RCC 7860 (cell line): ENCODE measurements at places on chromosomes 3 and 15.
A peak's percentile ranks its signal among the peaks of the same experiment; 100 is the strongest.

- DNase-seq: no peak
Measured at GRCh38 chr3:16596352-16597032, 8.7 kb downstream of the DAZL start.

GRCh38 chr3:37627951-37628620 lies 233.6 kb upstream of the CTDSPL start:
- DNase-seq: no peak

- no peak for DNase-seq
Measured at GRCh38 chr3:79018265-79018664, 749.5 kb downstream of the ROBO1 start.

- peak; percentile 47 for DNase-seq
Measured at GRCh38 chr3:58568572-58569286, 8.5 kb downstream of the FAM107A start.

DNA sequence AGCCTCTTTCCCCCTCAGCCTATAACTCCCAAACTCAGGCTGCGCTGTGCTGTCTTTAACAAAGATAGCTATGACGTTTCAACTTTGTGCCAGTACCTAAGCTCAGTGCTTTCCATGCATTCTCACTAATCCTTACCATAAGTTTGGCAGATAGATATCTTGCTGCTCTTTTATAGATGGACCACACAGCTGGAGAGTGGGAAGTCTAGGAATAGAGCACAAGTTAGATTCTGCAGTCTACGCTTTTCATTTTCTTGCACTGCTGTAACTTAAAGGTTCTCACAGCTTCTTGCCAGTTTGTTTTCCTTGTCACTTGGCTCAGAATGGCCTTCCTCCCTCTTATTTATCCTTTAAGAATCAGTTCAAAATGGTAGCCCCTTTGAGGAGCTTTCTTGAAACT lies 468.8 kb downstream of the CNTN4 start:
- no peak for DNase-seq

DNA sequence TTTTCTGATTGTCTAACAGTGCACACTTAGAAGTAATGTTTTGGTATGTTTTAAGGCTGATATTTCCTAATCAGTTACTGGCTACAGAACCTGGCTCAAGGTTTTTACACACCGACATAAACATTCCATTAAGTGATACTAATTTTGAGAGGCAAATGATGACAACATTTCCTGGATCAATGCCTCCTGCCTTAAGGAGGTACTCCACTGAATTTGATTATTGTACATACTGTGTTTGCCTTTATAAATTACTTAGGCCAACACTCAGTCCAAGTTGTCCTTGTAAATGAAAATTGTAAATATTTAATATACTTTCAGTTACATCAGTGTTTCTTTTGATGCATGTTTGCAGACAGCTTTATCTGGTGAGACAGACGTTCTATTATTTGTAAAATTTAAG lies 24.2 kb upstream of the LXN start:
- DNase-seq: no peak

GRCh38 chr15:79957741-79958140 lies 13.3 kb downstream of the BCL2A1 start:
- no peak for DNase-seq

- DNase-seq: no peak
Measured at GRCh38 chr3:140823106-140823505, 118.5 kb upstream of the SLC25A36 start.

DNA sequence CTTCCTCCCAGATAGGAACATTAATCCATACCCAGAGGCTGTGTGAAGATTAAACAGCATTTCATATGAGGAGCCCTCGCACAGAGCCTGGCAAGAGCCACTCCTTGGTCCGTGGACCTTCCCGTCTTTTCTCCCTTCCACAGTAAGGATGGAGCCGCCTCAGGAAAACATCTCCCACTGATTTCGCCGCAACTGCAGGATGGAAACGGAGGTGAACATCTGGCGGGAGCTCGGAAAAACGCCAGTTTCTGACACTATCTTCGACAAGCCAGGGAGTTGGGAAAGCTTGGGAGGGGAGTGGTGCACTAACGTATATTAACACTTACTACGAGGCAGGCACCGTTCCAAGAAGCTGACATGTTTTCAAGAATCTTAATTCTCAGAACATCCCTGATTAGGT lies 157.9 kb downstream of the XXYLT1 start:
- DNase-seq: no peak

DNA sequence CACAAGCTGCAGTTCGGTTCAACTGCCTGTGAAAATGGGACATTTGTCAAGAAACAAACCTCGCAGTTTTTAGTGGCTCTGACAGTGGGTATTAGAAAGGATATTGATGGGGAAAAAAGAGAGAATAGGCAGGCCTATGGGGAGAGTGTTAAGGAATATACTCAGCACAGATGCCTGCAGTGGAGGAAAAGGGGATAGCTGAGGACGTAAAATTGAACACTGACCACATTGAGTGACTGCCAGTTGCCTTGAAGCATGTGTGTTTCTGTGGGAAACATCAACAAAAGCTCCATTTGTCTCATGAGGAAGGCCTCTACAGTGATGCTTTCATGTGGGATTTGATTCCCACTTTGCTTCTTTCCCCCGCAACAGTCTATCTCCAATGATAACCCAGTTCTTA lies 1042.1 kb downstream of the TUSC7 start:
- no peak for DNase-seq

- no peak for DNase-seq
Measured at GRCh38 chr15:31400222-31400927, 73.7 kb downstream of the KLF13 start.

DNA sequence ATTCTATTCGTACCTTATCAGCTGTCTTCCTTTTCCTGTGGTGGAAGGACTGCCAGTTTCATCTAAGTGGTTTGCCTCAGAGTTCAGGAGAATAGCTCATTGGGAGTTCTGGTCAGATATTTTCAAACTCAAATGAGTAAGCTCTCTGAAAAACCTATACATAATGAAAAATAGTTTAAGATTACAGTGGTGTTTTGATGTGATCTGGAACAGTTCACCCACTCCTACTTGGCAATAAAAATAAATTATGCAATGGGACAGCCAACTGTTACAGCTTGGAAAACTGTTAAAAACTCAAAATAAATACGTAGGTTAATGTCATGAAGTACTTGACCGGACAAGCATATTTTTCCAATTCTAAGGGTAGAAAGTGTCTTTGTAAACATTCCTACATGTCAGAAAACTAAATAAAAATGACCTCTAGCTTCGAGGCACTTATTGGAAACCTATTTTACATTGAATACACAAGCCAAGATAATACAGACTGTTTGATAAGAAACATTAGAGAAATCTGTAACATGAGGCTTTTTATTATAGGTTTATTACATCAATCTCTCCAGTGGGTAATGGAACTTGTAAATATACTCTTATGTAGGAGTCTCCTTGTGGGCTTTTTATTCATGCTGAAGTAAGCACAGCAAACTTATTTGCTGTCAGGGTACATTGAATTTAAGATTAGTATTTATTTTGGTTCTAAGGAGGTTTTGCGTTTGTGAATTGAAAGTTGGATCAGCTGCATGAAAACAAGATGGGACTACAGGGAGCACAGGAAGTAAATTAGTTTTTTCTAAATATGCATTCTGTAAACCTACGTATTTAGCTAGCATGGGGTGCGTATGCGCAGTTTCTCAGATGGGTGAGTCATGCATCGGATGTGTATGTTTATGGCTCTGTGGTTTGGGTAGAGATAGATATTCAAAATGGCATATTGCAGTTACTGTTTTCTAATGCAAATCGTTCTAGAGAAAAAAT lies 453.1 kb downstream of the IL5RA start:
- no peak for DNase-seq

DNA sequence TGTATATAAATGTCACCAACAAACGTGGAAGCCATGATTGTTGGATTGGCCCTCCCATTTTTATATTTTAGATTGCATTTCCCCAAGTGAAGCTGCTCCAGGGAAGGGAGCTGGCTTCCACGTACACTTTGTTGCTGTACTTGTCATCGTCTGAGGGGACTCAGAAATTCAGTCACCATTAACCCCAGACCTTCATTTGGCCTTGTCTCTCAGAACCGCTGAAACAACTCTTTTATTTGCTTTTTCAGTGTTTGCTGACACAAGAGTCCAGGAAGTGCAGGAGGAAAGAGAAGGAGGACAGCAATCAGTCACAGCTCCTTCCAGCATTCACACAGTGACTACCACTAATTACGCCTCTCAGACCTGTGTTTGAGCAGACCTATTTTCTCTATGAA lies 276.5 kb downstream of the TBL1XR1 start:
- no peak for DNase-seq

- no peak for DNase-seq
Measured at GRCh38 chr3:132854856-132855535, 132.8 kb upstream of the NPHP3 start.

DNA sequence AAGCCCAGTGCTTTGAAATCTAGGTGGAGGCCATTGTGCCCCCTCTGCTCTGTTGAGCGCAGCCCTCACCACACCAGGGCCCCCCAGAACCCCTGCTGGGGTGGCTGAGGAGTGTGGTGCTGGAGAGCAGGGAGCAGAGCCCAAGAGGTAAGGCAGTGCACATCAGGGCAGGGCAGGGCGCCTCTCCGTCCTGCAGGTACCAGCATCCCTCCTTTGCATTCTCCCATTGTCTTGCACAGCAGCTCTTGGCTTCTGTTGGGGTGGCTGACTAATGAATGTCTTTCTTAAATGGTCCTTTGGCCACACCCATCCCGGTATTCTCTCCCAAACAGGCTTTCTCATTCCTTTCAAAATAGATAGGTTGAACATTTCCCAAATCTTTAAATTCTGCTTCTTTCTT lies 41.4 kb upstream of the GABRG3 start:
- no peak for DNase-seq

- DNase-seq: no peak
Measured at GRCh38 chr15:84834969-84835368, 17.8 kb downstream of the ALPK3 start.

GRCh38 chr3:29643034-29643425 lies 362.2 kb downstream of the RBMS3 start:
- no peak for DNase-seq

GRCh38 chr3:149547413-149547812 lies 72.9 kb downstream of the TM4SF4 start:
- no peak for DNase-seq

- DNase-seq: no peak
Measured at GRCh38 chr3:188516515-188516914, 362.6 kb downstream of the LPP start.

GRCh38 chr3:30318110-30318509 lies 288.3 kb upstream of the TGFBR2 start:
- DNase-seq: no peak

- no peak for DNase-seq
Measured at GRCh38 chr15:43854801-43855200, 28.0 kb downstream of the WDR76 start.

DNA sequence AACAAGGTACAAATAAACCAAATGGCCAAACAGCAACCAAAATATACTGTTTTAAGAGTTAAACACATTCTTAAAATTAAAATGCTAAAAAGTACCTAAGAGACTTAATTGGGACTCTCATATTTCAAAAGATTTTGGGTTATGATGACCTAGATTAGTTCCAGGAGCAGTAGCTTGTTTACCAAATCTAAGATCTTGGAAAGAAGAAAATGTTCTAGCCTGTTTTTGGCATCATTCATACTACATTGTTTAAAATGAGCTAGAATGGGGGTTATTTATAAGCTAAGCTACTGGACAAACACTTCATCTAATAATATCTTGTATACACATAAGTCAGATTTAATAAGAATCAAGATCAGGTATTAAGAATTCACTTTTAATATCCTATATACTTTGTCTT lies 22.8 kb downstream of the ATOSA start:
- no peak for DNase-seq

DNA sequence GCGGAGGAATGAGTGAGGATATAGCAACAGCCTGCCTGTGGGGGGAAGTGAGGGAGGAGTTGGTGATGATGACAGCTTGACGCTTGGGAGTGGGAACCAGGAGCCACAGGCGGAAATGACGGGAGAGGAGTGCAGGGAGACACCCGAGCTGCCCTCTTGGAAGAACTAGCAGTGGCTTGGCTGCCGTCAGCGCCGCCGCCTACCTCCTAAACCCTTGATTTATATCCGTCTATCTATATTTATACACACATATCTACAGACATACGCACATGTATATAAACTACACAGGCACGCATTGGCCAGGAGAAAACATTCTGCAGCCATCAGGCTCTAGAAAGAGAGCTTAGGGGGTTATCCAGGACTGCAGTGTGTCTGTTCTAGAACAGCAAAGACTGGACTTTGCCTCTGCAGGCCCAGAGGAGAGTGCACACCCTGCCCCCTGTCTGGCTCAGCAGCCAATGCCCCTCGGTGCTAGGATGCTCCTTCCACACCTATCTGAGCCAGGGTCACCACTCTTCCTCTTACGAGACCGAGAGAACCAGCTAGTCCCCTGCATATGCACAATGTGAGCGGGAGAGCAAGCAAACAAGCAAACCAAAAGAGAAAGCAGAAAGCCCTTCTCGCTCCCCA lies 45.3 kb upstream of the MAGEF1 start:
- DNase-seq: no peak

- DNase-seq: no peak
Measured at GRCh38 chr3:149809699-149810098, 3.3 kb upstream of the RNF13 start.

- no peak for DNase-seq
Measured at GRCh38 chr3:33092496-33093254, 4.3 kb downstream of the GLB1 start.

DNA sequence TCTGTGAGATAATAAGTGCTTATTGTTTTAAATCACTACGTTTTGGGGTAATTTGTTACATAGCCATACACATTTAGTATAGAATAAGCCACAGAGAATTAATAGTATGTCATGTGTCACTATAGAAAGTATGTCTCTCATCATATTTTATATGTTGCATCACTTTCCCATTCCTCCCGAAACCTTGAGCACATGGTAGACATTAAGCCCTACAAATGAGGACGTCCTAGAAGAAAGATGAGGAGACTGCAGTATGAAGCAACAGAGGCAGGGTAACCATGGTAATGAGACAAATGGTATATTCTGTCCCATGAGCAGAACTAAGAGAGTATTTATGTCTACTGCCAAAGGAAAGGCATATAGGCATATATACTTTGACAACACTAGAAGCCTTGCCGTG lies 720.2 kb downstream of the ROBO1 start:
- no peak for DNase-seq

DNA sequence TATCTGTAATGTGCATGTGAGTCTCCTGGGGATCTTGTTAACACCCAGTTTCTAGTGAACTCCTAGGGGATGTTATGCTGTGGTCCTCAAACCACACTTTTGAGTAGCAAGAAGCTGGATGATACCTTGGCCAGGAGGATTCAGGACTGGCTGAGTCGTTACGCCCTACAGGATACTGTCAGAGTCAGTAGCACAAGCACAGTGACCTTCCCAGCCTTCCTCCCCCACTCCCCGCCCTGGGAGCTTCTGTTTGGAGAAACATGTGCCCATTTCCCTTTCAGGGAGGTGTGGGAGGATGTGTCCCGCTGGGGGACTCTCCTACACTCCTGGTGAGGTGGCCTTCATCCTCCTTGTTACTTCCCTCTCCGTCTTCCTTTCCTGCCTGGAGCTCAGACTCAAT lies 76.4 kb upstream of the TRPM1 start:
- no peak for DNase-seq

DNA sequence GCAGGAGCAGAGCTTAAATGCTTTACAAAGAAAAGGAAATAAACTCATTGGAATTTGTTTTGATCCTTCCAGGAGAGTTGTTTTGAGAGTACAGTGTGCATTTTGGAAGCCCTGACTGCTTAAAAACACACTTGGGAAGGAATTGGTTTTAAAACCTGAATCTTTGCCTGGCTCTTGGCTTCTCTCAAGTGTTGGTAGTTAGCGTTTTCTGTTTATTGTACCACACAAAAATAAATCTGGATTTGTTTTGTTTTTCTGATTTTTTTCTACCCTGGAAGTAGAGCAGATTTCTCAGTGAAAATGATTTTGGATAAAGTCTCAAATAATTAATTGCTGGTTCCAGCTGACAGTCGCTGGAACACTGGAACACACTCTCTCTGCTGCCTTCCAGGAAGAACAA lies 90.6 kb downstream of the CHST2 start:
- DNase-seq: no peak
